Right ventricle myocardium inferior (tissue), 1 donor: ENCODE measurements at places on chromosomes 6 and 20. TPM values are rescaled to one million over a fixed set of nuclear protein-coding genes. Genes with fewer than 3 reads are reported as not detected.

- DNase-seq, result no peak
Observed at GRCh38 chr6:74785236-74785635, 420.6 kb downstream of the COL12A1 start.

The SLC24A3 gene
- total RNA-seq, result 1.4 TPM

DNA sequence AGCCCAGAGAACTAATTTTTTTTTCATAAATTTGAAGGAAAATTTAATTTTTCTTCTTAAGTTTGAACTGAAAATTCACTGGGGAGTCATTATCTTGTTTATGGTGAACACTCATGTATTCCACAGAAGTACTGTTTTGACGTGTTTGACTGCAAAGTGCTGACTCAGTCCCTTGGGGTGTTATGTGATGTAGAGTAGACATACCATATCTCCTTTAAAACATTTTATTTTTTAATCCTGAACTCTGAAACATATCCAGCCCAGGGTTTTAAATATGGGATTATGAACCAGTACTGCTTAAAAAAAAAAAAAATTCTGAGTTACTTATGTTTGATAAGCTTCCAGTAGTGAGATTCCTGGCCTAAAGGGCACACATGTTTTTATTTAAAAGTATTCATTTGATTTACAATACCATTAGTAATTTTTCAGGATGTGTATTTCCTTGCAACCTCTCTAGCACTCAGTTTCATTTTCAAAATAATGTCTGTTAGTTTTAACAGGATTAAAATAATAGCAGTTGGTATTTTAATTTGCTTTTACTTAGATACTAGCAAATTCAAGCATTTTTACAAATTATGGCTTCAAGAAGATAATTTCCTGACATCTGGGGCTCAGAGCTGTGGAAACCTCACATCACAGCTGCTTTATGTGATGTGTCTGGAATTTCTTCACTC is 81.7 kb upstream of the PDE10A start:
- no peak for DNase-seq

- DNase-seq, result peak; percentile 37
Observed at GRCh38 chr20:25301357-25301920, 53.6 kb downstream of the PYGB start.

The POLR1C gene
- total RNA-seq, result 17.3 TPM

DNA sequence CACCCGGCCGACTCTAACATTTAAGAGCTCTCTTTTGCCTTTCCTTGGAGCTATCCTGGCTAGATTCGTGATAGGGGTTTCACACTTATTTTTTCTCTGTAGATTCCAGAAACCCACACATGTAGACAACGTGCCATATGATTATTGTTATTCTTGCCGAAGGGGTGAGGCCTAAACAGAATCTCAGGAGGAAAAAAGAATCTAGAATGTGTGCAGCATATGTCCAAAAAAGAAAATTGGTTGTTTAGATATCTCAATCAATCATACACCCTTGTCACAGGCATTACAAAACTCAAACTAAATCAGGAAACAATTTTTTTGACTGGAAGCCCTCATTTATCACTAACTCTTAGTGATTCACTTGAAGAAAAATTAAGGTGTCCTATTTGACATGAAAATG is 66.9 kb upstream of the TGM3 start:
- DNase-seq, result no peak

- DNase-seq, result no peak
Observed at GRCh38 chr6:3977875-3978711, 100.8 kb downstream of the FAM217A start.

DNA sequence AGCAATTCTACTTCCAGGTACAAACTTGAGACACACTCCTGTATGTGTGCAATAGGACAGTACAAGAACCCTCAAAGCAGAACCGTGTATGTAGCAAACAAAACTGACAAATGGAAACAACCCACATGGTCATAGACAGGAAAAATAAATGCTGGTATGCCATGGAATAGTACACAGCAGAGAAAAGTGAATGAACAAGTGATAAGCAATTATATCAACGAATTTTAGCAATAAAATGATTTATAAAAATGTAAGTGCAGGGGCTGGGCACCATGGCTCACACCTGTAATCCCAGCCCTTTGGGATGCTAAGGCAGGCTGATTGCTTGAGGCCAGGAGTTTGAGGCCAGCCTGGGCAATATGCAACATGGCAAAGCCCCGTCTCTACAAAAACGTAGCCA is 9.3 kb downstream of the RIPOR3 start:
- no peak for DNase-seq

DNA sequence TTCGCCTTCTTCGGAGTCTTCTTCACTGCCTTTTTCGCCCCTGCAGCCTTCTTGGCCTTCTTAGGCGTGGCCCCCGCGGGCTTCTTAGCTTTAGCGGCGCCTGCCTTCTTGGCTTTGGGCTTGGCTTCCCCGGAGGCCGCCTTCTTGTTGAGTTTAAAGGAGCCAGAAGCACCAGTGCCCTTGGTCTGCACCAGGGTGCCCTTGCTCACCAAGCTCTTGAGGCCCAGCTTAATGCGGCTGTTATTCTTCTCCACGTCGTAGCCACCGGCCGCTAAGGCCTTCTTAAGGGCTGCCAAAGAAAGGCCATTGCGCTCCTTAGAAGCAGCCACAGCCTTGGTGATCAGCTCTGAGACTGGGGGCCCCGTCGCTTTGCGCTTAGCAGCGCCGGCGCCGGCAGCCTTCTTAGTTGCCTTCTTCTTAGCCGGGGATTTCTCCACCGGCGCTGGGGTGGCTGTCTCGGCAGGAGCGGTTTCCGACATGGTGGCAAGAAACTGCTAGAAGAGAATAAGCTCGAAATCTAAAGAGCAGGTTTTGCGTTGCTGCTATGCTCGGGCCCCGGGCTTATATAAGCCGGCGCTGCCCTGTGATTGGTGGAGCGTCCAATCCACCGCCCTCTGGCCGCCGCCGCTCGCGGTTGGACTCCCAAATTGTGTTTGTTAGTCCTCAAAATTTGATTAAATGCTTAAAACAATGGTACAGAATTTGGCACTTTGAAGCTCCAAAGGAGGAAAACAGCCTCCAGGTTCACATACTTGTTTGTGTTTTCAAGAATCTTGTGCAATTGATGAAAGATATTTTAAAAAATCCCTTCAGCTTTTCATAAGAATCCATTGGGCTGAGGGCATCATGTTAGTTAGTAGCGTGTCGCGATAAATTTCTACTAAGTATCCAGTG is 44.9 kb downstream of the OR2B2 start:
- peak; percentile 87 for DNase-seq

- DNase-seq, result no peak
Observed at GRCh38 chr20:59836767-59837166, 96.7 kb downstream of the SYCP2 start.

GRCh38 chr20:62830821-62831220 is 14.0 kb downstream of the COL9A3 start:
- DNase-seq, result peak; percentile 43

The GSTA5 gene
- not detected for total RNA-seq

GRCh38 chr6:3427687-3428085 is 29.2 kb downstream of the SLC22A23 start:
- DNase-seq, result no peak

- DNase-seq, result no peak
Observed at GRCh38 chr20:13717631-13718044, 67.1 kb downstream of the ESF1 start.

GRCh38 chr6:30918670-30919069 is 4.6 kb downstream of the VARS2 start:
- DNase-seq, result no peak

- no peak for DNase-seq
Observed at GRCh38 chr6:135251498-135252441, 70.7 kb downstream of the MYB start.

The CRISP2 gene
- not detected for total RNA-seq

DNA sequence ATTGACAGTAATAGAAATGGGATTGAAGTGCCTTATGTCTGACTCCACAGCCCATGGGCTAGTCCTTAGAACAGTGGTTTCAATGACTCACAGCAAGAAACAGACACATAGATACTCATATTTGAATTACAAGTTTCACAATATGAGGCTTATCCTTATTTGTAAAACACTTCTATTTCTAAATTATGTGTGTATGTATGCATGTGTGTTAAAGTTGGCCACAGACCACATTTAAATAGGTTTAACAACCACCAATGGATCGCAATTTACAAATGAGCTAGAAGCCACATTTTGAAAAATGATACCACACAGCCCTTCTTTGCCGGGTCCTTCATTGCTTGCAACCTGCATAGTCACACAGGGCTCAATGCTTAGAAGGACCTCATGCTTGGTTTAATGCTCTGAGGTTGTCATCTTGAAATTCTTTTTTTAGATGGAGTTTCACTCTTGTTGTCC is 157.8 kb upstream of the PREP start:
- no peak for DNase-seq

- DNase-seq, result no peak
Observed at GRCh38 chr6:169783401-169783800, 32.0 kb downstream of the ERMARD start.

DNA sequence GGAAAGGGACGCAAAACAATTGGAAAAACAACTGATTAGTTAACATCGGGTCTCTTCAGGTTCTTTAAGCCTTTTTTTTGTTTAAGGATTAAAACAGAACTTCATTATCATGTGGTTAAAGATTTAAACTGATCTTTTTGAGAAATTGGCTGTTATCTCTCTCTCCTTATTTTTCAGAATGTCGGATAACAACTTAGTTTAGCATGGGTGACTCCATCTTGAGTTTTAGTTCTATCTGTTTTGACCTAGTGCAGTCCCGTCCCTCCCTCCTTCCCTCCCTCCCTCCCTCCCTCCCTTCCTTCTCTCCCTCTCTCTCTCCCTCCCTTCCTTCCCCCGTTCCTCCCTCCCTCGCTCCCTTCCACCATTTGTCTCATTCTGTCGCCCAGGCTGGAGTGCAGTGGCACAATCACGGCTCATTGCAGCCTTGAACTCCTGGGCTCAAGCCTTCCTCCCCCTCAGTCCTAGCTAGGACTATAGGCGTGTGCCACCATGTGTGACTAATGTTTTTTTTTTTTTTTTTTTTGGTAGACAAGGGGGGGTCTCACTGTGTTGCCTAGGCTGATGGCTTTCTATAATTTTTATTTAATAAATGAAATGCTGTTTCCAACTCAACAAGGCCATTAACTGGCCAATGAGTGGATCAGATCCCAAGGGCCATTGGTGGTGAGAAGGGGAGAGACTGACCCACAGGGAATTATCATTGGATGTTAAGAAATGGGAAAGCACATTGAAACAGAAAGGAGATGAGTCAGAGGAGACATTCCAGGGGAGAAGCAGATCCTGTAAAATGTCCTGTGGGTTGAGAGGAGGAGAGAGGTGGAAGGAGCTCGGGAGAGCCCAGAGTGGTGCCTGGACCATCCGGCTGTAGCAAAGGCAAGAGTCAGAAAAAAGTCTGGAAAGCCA is 13.6 kb downstream of the BAK1 start:
- no peak for DNase-seq

DNA sequence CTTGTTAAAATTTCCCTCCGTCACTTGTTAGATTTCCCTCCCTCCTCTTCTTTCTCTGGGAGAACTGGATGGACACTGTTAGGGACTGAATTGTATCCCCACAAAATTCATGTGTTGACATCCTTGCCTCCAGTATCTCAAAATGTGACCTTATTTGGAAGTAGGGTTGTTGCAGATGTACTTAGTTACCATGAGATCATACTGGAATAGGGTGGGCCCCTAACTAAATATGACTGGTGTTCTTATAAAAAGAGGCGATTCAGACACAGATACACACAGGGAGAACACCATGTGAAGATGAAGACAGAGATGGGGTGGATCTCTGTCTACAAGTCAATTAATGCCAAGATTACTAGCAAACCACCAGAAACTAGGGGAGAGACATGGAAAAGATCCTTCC is 139.5 kb downstream of the ALDH8A1 start:
- no peak for DNase-seq

The OOEP gene
- total RNA-seq, result not detected

GRCh38 chr20:41524980-41525613 is 93.1 kb downstream of the CHD6 start:
- DNase-seq, result peak; percentile 78

The COL11A2 gene
- total RNA-seq, result 1.1 TPM

DNA sequence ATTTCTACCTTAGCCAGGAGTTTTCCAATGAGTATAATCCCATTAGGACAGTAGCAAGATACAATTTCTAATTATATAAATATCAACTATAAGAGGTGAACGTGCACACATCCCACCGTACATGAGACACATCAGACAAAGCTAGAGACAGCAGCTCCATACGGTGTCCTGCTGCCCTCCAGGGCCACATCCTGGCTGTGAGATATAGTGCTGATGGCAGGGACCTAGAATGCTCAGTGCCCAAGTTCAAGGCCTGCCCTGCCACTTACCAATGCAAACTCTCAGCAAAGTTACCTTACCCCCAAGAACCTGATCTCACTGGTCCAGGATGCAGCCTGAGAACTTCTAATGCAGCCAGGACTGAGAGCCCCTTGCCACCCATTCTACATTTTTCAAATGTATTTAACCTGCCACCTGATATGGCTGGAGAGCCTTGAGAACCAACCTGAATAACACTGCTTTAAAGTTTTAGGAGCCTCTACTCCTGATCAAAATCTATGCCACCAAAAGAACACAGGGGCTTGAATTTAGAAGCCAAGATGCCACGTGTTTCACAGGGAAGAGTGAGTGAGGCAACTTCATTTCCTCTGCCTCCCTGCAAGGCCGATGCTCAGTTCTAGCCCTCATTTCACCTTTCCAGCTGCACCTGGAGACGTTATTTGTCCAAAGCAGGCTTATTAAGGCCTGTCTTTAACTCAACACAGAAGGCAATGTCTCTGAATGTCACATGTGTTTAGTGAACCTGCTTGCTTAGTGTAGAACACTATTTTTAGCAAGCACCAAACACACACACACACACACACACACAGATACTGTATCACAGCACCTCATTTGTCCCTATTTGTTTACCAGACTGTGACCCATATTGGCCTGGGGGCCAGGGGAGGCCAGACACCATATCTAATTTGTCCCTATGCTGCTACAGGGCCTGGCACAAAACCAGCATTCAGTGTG is 6.1 kb downstream of the NFATC2 start:
- no peak for DNase-seq

DNA sequence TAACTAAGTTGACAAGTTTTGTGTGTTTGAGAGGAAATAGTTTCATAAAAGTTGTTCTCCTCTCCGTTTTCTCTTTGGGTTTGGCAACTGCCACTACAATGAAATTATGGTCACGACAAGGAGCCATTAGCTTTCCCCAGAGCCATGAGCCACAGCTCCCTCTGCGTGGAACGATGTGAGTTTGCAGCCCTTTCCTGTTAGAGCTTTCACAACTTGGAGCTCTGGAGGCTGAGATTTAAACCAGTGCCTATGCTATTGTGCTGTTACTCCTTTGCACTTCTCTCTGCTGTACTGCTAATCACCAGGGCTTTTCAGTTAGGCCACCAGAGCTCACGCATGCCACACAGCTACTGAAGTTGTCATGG is 29.3 kb upstream of the TXNDC5 start:
- no peak for DNase-seq

GRCh38 chr6:3308106-3308505 is 49.4 kb downstream of the PSMG4 start:
- no peak for DNase-seq

- DNase-seq, result no peak
Observed at GRCh38 chr20:42907730-42908129, 282.0 kb downstream of the PTPRT start.
